ENCODE measurements at places on chromosomes 13 and 19.

GRCh38 chr19:4232614-4233281 lies 3.4 kb downstream of the EBI3 start:
- no peak for DNase-seq

DNA sequence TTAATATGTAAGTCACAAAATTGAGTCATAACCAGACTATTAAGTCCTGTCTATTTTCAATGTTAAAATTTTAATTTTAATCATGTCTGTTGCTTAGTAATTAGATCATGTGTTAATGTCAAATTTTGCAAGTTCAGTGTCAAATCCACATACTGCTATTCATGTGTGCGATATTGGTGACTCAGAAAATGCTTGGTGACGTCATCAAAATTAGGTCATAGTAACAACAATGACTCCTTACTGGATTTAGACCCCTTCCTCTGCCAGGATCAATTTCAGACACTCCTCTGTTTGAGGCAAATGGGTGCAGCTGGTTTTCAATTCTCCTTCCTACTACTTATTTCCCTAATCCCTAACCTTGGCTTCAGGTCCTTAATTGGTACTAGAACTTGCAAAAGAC lies 1394.3 kb upstream of the SLC10A2 start:
- no peak for DNase-seq

GRCh38 chr19:28887920-28888618 lies 324.9 kb downstream of the UQCRFS1 start:
- no peak for DNase-seq

GRCh38 chr13:60755380-60756163 lies 358.6 kb downstream of the TDRD3 start:
- DNase-seq: no peak

DNA sequence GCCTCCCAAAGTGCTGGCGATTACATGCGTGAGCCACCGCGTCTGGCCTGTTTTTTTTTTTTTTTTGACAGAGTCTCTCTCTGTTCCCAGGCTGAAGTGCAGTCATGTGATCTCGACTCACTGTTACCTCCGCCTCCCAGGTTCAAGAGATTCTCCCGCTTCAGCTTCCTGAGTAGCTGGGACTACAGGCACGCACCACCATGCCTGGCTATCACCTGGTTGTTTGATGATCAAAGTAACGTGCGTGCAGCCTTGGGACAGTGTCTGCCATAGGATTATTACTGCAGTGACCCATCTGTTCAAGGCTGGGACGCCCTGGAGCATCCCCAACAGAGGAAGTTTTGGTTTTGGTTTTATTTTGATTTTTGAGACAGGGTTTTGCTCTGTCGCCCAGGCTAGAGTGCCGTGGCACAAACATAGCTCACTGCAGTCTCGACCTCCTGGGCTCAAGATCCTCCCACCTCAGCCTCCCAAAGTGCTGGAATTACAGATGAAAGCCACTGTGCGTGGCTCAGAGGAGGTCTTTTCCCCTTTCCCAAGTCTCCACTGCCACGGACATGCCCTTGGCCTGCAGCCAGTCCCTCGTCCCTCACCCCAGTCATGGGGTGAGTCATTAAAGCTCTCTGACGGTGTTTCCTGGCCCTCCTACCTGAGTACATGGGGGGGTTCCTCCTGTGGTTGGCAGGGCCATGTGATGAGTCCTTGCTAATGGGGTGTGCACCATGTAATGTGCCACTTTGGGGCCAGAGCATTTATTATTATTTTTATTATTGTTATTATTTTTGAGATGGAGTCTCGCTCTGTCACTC lies 65.6 kb downstream of the IER2 start:
- DNase-seq: no peak

DNA sequence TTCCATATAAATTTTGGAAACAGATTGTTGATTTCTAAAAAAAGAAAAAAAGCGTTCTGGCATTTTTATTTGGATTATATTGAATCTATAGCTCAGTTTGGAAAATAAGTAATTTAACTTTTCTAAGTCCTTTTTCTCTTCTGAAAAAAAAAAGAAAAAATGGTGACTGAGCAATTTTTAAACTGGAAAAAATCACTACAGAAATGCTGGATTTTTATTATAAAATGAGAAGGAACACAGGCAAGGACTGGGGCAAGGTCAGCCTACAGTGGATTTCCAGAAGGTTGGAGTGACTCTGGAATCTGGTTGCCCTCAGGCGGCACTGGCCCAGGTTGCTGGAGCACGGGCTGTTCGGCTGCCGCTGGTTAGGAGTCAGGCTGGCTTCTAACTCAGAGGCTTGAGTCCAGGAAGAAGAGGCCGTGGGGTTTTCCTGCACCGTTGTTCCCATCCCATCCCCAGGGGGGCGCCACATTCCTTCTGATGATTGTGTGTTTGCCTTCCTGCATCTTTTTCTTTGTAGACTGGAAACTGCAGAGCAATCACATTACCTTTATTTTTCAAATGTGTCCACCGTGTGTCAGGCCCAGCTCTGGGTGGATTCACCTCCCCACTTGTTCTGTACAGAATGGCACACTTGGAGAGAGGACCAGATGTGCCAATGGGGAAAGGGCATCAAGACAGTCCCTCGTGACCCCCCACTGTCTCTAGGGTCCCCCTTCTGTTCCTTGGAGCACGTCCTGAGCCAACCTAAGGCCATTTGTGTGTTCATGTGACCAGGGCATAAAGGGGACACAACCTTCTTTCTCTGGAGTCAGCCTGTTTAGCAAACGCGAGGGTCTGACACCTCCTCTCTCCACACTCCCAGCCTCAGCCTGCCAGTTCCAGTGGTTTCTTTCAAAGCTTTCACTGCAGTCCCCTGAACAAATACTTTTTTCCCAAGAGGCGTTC lies 44.5 kb upstream of the GTF3A start:
- no peak for DNase-seq

DNA sequence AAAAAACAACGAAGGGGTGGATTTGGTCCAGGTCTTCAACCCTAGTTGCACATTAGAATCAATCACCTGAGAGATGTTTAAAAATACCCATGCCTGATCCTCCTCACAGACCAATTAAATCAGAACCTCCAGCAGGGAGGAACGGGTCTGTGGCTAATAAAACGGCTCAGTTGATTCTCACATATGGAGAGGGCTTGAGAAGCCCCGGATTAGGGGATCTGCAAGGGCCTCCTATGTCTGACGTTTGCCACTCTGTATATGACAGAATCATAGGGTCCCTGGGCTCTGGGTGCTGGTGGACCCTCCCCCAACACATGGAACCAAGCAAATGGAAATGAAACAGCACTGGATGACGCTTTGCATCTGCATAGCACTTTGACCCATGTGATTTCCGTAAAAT lies 36.7 kb upstream of the C13orf42 start:
- DNase-seq: no peak

GRCh38 chr19:41927497-41928192 lies 604 bp downstream of the ERFL start:
- DNase-seq: no peak

DNA sequence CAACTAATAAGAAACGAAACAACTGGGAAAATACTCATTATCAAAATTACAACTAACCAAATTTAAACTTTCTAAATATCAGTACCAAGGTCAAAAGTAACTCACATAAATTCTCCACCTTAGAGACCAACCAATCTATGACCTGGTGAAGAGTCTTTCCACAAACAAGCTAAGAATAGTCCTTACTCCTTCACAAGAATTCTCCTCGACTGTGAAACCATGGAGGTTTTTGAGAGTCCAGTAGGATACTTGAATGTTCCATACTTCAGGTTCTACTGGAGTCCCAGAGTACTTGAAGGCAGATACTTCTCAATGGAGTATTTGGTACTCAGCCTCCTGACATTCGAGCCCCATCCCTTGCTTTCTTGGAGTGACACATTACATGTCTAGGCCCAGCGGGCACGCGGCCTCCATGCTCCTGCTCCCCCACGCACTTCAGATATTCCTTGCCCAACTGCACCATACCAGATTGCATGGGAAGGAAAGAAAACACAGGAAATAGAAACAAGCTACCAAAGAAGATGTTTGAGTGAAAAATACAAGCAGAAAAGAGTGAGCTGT lies 63.9 kb downstream of the ABCC4 start:
- no peak for DNase-seq

- no peak for DNase-seq
Measured at GRCh38 chr13:42728507-42729180, 52.7 kb upstream of the FAM216B start.

DNA sequence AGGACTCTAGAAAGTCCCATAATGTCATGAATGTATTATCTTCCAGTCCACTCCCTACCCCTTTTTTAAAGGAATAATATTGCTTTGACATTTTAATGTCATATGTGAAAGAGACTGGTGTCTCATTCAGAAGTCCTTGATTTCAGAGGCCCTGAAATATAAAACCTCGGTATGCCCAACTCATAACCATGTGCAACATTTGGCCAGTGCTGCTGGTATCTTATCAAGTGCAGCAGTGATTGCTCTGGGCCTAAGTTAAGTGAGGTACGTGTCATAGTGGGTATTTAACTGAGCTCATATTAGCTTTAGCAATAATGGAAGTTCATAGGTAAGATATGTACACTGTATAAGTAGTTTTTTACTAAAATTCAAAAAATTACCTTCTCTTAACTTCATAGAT lies 14.7 kb downstream of the TEX30 start:
- DNase-seq: no peak

GRCh38 chr19:33941133-33941532 lies 144.5 kb downstream of the KCTD15 start:
- DNase-seq: no peak

- no peak for DNase-seq
Measured at GRCh38 chr19:7247155-7247554, 47.1 kb downstream of the INSR start.

DNA sequence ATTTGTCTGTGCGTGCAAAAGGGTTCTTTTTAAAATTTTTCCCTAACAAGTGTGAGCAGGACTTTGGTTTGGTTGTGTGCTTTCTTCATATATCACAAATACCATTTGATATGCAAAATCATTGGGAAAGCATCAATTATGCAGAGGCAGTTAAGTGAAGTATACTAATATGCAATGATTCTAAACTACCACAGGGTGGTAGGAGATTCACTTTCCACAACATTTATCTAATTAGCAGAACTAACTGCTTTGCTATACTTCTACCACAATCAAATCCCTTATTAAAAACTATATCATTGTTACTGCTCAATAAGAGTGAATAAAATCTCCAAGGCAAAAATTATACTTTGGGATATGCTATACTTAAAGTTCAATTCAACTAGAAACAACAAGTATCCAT lies 2738.9 kb upstream of the PCDH20 start:
- no peak for DNase-seq

DNA sequence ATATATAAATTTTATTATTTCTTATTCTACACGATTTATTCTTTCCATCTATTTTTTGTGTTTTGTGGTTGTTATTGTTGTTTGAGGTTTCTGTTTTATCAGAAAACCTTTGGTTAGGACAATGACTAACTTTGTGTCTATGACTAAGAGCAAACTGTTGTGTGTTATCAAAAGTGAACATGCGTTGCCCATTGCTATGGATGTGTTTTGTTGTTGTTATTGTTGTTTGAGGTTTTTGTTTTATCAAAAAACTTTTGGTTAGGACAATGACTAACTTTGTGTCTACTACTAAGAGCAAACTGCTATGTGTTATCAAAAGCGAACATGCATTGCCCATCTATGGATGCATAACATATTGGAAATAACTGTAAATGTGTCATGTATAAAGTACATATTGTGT lies 692.3 kb downstream of the SLITRK1 start:
- no peak for DNase-seq

GRCh38 chr19:1837625-1838105 lies 10.6 kb downstream of the REXO1 start:
- no peak for DNase-seq

DNA sequence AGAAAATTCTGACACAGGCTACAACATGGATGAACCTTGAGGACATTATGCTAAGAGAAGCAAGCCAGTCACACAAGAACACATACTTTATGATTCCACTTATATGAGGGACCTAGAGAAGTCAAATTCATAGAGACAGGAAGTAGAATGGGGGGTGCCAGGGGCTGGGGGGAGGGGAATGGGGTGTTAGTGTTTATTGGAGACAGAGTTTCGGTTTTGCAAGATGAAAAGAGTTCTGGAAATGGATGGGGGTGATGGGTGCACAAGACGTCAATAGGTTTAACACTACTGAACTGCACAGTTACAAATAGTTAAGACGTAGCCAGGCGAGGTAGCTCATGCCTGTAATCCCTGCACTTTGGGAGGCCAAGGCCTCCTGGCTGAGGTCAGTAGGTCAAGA lies 3.5 kb upstream of the ZNF787 start:
- DNase-seq: no peak

- DNase-seq: no peak
Measured at GRCh38 chr19:31946491-31946890, 398.9 kb upstream of the ZNF507 start.

DNA sequence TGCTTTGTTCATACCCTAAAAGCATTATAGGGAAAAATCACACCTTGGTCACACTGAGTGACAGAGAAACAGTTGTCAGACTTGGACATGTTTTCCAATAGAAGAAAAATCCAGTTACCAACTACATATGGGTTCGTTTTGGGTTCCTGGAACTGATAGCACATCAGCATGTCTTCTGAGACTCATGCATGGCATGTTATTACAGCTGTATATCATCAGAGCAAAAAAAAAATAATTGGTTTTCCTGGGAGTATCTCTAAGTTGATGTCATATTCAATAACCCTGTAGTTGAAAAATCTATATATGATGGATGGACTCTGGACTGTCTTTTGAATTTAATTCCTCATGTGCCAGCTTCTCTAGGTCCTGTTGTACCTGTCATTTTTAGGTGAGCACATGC lies 211.6 kb downstream of the DNAJC15 start:
- no peak for DNase-seq

- DNase-seq: no peak
Measured at GRCh38 chr13:23547000-23547590, 23.1 kb upstream of the TNFRSF19 start.

Data from cerebellar nuclear complex (tissue), 1 donor.